Fibroblast of villous mesenchyme (primary cell): ENCODE measurements at places on chromosomes 7 and 10.

DNA sequence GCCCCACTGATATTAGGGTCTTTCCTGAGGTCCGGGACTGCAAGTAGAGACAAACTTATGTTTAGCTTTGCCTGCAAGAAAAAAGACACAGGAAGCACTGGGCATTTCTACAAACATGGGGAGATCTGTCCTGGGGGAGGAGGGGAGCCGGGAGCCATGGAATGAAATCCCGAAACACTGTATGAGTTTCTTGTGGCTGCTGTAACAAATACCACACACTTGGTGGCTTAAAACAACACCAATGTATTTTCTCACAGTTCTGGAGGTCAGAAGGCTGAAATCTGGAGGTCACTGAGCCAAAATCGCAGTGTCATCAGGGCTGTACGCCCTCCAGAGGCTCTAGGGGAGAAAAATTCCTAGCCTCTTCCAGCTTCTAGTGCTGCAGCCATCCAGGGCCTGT lies 114.0 kb upstream of the CHST15 start:
- no peak for DNase-seq

- DNase-seq, result no peak
Measured at GRCh38 chr10:90723416-90724068, 134.3 kb downstream of the HTR7 start.

- DNase-seq, result peak; percentile 59
Measured at GRCh38 chr10:91602868-91603568, 29.9 kb downstream of the PPP1R3C start.

DNA sequence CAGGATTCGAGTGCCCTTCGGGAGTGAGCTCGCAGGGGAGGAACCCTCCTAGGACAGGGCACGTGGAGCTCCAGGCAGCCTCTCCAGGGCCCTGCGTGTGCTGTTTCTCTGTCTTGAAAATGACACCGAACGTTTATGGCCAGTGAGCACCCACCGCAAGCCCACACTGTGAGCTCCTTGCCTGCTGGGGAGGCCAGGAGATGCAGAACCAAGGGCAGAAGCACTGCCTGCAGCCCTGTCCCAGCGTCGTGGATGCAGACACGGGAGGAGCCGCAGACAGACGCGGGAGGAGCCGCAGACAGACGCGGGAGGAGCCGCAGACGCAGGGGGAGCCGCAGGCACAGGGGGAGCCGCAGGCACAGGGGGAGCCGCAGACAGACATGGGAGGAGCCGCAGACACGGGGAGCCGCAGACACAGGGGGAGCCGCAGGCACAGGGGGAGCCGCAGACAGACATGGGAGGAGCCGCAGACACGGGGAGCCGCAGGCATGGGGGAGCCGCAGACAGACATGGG lies 314.4 kb downstream of the PTPRN2 start:
- DNase-seq, result no peak

DNA sequence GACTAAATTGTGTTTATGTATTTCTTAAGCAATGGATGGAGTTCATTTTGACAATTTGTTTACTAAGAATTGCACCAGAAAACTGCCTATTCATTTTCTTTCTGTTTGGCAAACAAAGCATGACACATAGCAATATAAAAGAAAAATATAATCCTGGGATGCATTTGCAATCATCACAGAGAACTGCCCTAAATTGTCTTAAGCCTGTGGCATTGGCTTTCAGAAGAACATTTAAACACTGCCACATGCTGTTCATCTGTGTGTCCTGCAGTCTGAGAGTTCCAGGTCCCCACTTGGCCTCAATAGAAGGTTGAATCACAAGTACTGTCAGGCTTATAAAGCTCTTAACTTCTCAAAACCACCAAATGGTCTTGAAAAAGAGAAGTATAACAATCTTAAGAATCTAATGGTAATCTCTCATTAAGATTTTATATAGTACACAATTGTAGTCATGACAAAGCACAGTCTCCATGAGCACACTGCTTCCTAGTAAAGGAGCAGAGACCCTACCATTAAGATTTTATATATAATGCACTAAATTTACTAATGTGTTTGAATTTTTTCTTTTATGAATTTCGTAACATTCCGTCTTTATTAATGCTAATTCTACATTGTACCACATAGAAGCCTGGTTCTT lies 29.9 kb downstream of the RNLS start:
- DNase-seq, result peak; percentile 85

GRCh38 chr7:44415510-44415909 lies 74.9 kb downstream of the NUDCD3 start:
- DNase-seq, result no peak

GRCh38 chr7:123410273-123410904 lies 124.0 kb downstream of the IQUB start:
- peak; percentile 70 for DNase-seq

- DNase-seq, result no peak
Measured at GRCh38 chr7:132256721-132257212, 319.5 kb downstream of the PLXNA4 start.

GRCh38 chr10:35316218-35316967 lies 19.9 kb upstream of the CCNY start:
- DNase-seq, result peak; percentile 70

DNA sequence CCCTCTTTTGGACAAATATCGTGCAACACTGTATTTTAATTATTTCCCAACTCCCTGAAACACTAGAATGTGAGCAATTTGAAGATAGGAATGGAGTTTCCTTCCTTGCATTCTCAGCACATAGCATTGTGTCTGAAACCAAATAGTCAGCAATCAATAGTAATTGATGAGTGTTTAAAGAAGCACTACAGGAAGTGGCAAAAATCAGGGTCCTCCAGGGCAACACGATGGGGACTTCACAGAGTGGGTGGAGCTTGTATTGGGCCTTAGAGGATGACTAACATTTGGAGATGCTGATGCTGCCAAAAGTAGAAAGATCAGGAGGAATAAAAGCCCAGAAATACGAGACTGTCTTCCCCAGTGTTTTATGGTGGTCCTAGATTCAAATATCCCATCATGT lies 94.9 kb downstream of the NPSR1 start:
- no peak for DNase-seq

DNA sequence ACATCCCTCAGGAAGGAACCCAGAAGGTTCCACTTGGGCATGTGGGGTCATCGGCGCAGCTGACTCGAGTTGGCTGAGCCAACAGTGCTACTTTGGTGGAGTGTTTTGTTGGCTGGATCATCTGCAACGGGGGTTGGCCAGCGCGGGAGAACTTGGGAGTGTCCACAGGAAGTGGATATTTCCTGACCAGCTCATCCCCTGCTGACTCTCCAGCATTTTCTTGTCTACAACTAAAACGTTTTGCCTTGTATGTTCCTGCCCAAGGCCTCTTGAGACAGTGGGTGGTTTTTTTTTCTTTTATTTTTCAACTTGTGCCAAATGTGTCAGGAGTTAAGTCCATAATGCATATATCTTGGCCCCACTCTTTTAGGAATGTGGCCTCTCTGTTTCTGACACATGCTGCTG lies 208.6 kb downstream of the ZNF365 start:
- peak; percentile 96 for DNase-seq

DNA sequence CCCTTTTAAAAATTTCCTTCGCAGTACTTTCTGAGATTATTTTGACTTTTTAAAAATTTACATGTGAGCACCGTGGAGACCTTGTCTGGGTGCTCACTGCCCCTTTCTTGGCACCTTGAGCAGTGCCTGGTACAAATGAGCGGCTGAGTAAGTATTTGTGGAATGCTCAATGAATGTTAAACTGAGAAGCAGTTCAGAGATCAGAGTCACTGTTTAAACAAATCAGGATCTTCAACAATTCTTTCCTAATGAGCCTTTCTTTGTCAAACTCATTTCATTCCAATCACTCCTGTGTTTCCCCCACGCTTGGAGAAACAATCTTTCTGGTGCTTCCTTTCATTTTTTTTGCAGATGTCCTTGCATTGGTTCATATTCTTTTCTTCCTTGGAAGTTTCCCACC lies 611.3 kb upstream of the GALNT17 start:
- DNase-seq, result no peak

GRCh38 chr7:26948617-26949118 lies 84.3 kb upstream of the SKAP2 start:
- DNase-seq, result no peak

DNA sequence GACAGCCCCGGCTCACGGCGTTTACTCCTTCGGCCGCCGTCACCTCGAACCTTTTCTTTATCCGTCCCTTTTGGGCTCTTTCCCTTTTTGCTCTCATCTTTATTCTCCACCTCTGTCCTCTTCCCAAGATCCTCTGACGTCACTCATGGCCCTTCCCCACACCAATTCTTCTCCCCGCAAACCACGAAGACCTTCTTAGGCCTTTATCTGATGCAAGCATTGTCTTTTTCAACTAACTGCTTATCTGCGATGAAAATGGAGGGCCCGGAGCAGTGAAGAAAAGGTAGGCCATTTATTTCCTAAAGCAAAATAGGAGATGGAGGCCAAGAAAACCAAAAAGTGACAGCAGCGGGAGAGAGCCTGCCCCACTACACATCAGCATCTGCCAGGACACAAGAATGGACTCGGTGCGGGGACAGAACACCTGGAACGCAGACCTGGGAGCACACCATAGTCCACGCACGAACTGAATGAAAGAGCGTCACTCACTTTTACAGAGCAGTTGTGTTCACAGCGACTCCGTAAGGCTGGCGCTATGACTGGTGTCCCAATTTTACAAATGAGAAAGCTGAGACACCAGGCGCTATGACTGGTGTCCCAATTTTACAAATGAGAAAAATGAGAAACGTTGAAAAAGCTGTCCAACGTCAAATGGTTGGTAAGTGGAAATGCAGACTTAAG lies 45.3 kb downstream of the ZNF777 start:
- peak; percentile 30 for DNase-seq

GRCh38 chr7:115748123-115748738 lies 282.3 kb downstream of the TFEC start:
- peak; percentile 5 for DNase-seq

DNA sequence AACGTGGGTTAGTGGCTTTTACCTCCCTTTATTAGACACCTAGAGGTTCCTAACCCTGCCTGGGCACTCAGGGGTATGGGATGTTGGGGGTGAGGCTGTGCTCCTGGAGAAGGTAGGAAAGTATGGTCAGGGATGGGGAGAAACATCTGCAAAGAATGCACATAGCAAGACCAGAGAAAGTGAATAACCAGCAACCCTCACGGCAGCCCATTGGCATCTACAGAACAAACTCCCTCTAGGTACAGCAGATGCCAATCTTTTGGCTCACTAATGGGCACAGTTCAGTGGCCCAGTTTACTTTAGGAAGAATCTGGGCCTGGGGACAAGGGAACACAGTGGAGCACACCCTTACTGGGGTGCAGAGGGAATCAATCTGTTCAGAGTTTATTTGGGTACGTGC lies 143.9 kb downstream of the JAZF1 start:
- no peak for DNase-seq

DNA sequence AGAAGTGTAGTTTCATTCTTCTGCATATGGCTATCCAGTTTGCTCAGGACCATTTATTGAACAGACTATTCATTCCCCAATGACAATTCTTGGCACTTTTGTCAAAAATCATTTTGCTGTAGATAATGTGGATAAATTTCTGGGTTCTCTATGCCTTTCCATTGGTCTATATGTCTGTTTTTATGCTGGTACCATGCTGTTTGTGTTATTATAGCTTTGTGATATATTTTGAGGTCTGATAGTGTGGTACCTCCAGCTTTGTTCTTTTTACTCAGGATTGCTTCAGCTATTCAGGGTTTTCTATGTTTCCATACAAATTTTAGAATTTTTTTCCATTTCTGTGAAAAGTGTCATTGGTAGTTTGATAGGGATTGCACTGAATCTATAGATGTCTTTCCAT lies 315.3 kb upstream of the KAT6B start:
- no peak for DNase-seq

DNA sequence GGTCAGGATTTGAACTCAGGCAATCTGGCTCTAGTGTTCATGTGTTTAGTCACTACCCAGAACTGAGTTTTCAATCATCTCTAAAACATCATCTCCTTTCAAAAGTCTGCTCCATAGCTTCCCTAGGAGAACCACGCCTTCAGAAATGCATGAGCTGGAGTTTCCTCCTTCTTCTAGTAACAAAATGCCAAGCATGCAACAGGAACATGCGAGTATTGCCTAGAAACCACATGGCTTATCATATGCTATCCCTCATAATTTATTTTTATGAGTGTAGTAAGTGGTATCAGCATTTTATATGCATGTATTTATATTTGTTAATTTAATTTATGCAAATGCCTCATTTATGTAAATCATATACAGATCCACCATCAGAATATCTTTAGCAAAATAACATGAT lies 170.9 kb downstream of the RAB11FIP2 start:
- DNase-seq, result no peak

DNA sequence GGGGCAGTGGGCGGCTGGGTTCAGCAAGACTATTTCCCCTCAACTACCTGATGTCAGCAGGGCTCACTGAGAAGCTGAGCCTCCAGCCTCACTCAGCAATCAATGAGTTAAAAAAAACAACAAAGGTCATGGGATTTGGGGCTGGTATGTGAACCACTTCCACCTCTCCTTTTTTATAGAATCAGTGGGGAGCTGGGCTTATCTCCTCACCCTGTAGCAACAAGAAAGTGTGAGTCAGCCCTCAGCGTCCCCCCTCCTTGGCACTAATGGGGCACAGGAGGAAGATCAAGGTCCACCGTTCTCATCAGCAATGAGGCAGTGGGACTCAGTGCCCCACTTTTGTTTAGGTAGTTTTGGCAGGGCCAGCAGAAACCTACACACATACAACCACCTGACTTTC lies 823.5 kb upstream of the POM121L12 start:
- no peak for DNase-seq

DNA sequence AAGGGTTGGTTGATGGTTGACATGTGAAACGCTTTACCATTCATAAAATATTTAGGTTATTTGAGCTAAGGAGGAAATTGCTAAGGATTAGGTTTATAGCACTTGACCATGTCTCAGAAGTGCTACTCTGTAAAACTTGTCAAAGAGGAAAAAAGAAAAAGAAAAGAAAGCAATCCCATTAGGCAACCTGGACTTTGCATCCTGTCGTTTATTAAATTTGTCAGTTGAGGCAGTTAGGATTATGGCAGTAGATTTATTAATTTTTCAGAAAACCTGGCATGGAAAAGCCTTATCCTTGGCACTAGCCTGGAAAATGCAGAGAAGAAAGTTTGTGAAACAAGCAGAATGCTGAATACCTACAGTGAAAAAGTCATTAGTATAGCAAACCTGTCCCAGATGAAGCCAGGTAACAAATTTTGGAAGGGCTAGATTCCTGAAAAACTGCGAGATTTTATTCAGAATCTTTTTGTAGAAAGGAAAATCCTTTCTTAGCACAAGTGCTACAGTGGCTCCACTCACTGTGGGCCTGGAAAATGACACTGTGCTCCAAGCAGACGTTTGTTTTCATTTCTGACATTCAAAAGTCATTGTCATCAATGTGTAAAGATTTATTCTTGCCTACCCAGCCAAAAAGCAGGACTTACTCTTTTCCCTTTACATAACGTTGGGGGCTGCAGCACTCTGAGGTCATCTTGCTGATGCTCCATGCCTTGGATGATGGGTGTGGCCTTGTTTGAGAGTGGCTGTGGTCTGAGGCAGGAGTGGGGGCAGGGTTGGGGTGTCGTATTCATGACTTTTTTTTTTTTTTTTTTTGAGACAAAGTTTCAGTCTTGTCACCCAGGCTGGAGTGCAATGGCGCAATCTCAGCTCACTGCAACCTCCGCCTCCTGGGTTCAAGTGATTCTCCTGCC lies 664.9 kb downstream of the SUGCT start:
- DNase-seq, result no peak

GRCh38 chr10:3503299-3503698 lies 281.7 kb downstream of the KLF6 start:
- DNase-seq, result no peak
